Activated CD8-positive, alpha-beta memory T cell treated with anti-CD3 and anti-CD28 coated beads for 1 hour (primary cell): ENCODE measurements at places on chromosomes 16 and 17.
A peak's percentile ranks its signal among the peaks of the same experiment; 100 is the strongest.

DNA sequence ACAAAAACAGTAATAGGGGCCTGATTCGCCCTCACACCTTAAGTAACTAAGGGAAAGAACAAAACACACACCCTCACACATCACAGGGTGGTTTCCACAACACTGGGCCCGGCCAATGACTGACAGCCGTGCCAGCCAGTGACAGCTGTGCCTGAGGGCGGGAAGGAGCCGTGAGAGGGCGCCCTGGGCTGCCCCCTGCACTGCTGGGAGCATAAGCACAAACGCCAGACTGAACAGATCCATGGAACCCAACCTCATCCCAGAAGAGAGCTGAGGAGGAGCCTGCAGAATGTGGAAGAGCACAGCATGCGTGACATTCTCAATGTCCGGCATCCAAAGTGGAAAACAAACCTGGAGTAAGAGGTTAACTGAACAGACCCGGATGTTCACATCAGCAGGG lies 16.0 kb downstream of the CSNK1D start:
- DNase-seq = peak; percentile 59

- DNase-seq = no peak
Observed at GRCh38 chr16:71537643-71538042, 11.4 kb downstream of the CHST4 start.

DNA sequence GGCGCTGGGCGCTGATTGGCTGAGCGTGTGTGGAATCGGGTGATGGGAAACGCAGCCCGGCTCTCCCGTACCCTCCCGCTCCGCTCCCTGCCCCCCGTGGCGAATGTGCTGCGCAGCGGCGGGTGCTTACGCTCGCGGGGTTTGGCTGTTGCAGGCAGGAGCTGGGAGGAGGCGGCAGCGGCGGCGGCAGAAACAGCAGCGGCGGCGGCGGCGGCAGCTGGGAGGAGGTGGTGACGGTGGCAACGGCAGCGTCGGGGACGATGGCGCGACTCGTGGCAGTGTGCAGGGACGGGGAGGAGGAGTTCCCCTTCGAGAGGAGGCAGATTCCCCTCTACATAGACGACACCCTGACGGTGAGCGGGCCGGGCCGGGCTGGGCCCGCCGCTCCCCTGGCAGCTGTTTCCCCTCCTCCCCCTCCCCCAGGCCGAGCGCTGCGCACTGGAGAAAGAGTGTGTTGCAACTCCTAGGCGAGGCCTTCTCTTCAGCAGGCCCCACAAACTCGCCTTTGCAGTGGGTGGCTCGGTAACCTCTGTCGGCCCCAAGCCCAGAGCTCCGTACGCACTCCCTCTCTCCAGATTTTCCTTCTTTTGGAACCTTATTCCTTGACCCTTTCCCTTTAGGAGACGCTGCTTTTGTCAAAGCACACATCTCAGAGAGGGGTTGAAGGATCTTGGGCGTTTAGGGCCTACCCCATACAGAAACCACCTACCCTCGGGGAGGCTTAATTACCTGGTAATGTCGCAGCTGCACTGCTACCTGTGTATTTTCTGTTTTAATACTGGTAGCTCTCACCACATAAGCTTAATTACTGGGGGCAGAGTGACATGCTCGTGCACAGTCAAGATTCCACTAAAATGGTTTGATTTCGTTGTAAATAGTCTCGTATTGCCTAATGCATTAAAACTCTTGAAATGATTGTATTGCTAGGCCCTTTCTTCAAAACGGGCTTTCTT lies 1.0 kb downstream of the GGNBP2 start:
- peak; percentile 90 for DNase-seq

DNA sequence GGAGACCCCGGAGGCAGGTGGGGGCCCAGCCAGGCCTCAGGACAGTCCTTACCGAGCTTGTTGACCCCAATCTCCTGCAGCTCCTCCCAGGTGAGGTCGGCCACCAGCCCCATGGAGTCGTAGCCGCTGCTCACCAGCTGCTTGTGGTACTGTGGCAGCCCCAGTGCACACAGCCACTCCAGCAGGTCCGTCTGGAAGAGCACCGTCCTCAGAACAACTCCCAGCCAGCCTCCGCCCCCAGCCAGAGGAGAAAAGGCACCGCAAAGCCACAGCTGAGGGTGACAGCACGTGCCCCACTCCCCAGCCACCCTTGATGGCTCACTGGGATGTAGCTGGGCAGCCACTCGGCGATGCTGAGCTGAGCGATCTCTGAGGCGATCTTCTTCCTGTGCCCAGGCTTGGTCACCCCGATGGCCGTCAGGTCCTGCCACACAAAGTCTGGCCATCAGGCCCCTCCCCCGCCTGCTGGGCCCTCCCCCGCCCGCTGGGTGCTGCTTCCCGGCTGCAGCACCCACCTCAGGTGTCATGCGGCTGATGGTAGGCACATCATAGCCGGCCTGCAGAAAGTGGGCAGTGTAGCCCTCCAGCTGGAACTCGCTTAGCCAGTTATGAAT lies 11.9 kb downstream of the CASKIN2 start:
- DNase-seq = no peak

- DNase-seq = no peak
Observed at GRCh38 chr17:1563786-1564613, 1.4 kb upstream of the PITPNA start.

DNA sequence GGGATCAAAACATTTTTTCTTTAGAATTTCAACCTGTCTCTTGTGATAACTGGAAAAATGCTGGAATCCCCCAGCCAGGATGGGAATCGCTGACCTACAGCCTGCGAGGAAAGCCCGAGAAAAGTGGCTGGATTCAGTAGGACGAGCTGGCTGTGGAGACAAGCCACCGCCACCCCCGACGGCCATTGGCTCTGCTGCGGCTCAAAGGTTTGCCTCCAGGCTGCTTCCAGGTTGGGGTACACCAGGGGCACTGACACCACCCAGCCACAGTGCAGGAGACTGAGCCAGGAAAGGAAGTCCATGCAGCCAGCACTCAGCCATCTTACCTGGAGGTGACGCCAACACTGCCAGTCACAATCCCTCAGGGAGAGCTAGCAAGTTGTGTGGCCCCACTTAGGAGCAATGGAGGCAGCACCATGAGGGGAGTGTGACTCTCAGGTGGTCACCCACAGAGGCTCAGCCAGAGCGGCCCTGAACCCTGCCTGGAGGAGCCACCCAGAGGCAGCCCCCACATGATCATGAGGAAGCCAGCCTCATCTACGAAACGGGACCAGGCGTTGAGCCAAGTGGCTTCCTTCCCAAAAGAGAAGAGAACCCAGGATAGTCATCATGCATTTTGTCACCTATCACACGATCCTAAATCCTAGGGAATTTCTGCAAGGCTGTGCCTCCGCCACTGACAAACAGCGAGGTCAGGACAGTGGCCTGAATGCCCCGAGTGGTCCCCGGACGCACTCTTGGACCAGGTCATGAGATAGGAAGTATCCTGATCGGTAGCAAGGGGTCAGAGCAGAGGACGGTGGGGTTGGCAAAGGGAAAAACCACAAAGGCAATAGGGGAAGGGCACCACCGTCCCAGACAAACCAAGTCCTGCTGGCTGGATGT lies 84.8 kb downstream of the RBFOX3 start:
- DNase-seq = no peak

DNA sequence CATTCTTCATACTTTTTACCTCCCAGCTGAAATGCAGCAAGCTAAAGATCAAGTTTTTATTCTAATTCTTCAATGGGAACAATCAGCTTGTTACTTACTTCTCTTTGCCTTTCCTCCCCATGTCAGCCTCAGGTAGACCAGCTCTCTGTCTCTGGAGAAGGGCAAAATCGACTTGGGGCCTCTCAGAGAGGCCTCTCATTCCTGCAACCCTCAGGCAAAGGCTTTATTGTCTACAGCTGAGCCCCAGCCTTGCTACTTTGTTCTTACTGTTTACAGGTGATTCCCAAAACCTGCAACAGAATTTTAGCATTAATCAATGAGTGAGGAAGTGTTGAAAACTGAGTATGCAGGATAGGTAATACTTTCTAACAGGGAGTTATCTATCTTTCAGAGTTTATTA lies 148.6 kb downstream of the KIF2B start:
- no peak for DNase-seq

GRCh38 chr17:1153795-1154546 lies 25.8 kb downstream of the ABR start:
- no peak for DNase-seq

DNA sequence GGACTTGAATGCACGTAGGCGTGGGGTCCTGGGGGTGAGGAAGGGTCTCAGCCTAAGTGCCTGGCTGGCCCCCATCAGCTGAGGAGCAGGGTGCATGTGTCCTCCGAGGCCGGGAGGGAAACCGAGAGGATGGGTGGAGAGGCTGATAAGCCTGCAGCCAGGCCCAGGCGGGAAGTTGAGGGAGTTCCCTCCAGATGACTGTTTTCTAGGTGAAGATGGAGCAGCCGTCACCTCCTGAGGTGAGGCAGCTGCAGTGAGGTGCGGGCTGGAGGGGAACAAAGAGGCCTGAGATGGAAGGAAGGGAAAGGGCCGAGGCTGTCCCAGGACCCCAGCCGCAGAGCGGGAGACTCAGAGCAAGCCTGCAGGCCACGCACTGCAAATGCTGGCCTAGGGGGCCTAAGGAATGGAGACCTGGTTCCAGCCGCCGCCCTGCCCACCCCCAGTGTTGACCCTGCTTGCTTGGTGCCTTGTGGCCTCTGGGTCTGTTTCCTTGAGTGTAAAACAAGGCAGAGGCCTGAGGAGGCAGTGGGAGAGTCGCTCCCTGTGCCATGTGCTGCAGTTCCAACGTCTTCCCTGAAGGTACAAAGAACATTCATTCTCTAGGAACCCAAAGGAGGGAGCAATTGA lies 3.0 kb downstream of the PECAM1 start:
- DNase-seq = no peak

DNA sequence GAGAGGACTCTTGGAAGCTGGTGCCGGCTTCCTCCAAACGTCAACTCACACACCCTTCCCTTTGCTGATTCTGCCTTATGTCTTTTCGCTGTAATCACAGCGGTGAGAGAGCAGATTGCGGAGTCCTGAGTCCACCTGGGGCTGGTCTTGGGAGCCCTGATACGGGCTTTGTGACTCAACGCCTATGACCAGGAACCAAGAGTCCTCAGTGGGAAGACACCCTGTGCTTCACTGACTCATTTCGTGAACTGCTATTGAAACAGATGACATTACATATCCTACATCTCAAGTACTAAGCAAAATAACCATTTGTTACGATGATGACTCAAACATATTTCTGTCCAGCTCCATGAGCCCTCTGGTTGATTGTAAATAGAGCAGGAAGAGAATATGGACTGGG lies 90.7 kb upstream of the CREBBP start:
- no peak for DNase-seq

DNA sequence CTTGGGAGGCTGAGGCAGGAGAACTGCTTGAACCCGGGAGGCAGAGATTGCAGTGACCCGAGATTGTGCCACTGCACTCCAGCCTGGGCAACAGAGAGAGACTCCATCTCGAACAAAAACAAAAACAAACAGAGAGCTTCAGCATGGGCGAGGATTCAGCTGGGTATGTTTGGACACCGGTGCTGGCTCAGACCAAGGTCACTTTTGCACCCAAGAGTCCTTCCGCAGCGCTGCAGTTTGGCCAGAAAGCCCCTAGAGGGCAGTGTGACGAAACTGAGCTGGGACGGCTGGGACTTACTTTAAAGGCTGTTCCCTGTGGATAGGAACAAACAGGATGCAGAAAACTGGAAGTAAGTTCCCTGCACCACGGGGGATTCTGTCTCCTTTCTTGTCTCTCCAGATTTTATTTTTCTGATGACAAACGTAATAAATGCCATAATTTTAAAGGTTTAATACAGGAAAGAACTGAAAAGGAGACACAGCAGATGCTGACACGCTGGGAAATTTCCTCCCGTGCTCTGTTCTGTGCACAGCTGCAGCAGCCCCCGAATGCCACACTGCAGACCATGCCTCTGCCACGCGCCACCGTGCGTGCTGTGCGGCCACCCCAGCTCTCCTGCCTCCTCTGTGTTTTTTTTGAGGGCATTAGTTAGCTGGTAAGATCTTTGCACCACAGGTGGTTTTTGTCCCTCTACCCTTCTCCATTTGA lies 25.2 kb upstream of the USP36 start:
- peak; percentile 37 for DNase-seq

DNA sequence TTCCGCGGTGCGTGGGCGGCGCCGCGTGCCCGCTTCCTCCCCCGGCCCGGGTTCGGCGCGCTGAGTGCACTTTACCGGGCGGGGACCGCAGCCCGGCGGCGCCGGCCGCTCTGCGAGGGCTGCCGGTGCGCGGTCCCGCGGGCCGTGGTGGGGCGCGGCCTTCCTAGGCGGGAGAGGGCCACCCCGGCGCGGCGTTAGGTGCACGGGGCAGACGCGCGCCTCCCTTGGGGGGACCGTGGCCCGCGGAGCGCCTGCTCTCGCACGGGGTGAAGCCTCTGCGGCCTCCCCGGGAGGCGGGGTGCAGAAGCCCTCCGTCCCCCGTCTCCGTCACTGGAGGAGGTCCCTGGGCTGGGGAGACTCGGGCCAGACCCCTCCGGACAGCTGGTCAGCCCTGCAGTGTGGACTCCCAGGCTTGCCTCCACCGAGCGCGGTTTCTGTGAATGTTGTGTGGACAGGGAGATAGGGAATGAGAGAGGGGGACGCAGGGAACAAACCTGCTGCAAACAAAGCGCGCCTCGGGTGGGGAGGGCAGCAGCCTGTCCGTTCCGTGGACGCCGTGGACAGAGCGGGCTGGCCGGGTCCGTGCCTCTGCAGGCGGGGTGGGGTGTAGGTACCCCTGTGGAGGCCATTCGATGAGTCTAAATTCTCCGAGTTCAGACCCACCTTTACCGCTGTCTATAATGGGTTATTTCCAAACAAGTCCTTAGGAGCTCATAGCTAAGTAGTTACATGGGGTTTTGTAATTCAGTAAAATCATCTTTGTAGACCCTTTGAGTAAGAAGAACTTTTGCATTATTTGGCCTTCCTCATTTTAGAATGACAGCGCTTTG lies 721 bp downstream of the TBCD start:
- no peak for DNase-seq

- DNase-seq = no peak
Observed at GRCh38 chr17:78351449-78352006, 8.3 kb downstream of the SOCS3 start.

DNA sequence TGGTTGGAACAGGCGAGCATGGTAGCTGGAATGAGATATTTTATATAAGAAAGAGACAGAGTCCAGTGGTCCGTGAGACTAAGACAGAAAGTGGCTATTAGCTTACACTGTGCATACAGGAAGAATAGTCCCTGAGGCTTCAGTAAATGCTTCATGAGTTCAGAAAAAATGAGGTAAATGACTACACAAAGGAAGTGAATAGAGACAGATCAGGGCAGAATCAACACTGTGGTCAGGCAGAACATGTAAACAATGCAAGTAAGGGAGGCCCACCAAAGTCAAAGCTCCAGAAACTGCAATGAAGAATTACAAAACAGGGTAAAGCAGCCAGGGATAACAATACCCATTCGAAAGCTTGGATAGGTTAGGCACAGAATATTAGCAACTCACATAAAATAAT lies 4.8 kb downstream of the ABCA10 start:
- DNase-seq = no peak
